ENCODE measurements at places on chromosomes 5 and 9.

DNA sequence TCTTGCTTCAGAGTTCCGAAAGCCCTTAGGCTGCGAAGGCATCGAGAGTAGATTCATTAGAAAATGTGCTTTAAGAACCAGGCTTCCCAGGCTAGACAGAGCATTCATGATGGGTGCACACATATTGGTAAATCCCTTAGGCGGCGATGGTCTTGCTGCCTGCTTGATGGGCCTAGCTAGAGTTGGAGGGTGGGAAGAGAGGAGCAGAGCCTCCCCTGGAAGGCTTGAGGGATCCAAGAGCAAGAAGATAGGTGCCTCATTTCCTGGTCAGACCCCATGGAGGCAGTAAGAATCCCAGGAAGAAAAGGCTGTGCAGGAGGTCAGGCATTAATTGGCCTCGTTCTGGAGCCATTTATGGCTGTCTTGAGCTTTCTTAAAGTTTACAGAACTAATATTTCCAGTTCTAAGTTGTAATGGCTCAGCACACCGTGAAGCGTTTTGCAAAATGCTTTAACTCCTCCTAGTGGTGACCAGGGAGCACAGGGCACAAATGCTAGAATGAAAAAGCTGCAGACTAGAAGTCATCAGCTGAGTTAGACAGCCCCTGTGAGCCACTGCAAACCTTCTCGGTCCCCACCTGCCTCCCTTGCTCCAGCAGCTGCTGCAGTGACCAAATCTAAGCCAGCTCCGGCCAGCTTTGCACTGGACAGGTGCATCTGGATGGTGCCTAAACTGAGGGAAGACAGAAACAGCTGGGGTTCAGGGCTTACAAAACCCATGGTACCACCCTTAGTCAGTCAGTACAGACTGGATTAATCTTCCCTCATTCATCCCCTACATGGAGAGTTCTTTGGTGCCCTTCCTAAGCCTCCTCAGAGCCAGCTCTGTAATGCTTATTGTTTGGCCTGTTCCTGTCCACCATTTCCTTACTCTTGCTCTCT is 14.7 kb downstream of the SLC45A2 start:
- no peak for DNase-seq

DNA sequence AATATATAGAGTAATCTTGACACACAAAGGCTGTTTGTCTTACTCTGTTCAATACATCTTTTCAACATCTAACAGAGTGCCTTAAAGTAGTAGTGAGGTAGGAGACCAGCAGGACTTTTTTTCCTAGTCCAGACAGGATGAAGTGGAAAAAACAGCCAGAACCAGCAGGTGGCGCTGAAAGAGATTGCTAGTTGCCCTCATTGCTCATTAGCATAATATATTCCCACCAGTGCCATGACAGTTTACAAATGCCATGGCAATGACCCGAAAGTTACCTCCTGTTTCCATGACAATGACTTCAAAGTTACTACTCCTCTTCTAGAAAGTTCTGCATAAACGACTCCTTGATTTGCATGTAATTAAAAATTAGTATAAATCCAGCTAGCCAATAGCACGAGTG is 387.4 kb downstream of the ACTL7B start:
- DNase-seq, result no peak

DNA sequence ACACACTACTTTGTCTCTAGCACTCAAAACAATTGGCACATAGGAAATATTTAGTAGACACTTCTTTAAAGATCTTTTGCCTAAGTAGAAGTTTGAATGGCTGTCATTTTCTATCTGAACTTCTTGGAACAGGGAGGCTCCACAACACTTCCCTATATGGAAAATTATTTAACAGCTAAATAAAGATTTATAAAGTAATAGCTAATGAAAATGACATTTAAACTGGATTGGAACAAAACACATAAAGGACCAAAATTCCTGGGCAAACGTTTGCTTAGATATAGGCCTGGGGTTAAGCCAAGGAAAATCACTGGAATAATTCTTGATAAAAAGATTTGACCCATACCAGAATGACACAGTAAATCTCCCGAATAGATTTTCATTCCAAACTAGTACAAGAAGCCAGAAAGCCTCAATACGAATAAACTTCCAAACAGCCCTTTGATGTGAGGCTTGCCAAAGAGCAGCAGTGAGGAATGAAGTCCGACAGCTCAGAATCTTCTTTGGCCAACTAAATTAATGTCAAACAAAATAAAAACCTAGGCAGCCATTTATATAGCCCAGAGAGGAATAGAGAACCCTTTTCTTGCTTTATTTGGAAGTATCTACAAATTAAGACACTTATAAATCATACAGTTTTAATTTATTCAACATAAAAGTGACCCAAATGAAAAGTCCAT is 20.3 kb upstream of the RNF180 start:
- no peak for DNase-seq

GRCh38 chr9:14398473-14398872 is 84.5 kb upstream of the NFIB start:
- DNase-seq, result no peak

DNA sequence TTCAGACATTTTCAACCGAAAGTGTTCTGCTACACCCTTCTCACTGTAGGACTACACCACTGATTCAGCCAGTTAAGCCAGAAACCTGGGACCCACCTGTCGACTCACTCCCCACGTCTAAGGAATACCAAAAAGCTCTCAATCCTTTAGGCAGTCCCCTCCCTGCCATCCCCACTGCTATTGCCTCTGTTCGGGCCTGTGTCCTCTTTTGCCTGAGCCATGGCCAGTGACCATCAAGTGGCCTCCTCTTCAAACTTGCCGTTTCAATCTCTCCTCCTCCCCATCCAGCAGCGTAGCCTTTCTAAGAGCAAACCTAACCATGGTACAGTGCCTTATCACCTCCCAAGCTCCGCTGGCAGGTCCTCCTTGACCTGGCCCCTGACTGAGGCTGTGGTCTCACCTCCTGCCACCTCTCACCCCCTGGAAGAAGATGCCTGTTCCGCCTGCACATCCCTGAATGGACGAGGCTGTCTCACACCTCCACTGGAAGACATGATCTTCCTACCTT is 64.1 kb downstream of the GALNT12 start:
- no peak for DNase-seq

GRCh38 chr9:130347036-130347435 is 81.5 kb downstream of the HMCN2 start:
- no peak for DNase-seq

GRCh38 chr5:61881821-61882487 is 424.1 kb upstream of the KIF2A start:
- no peak for DNase-seq
